ENCODE measurements at places on chromosomes 5 and 9. TPM values are rescaled to one million over a fixed set of nuclear protein-coding genes. Genes with fewer than 3 reads are reported as not detected.

DNA sequence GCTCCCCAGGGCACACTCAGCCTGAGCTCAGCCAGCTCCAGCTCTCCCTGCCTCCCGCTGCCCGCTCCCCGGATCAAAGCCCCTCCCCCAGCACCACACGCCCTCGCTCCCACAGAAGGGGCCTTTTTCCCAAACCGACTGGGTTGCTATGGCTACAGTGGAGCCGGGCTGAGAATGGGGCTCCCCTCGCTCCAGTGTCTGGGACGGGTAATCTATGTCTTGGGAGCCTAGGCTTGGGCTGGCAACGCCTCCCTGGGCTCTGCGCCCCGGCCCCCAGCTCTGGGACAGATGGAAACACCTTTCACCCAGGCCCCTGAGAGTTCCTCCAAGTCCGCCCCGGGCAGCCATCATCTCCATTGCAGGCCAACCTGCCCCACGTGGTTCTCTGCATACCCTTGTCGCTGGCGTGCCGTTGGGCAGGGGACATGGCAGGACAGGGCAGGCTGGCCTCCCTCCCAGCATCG lies 29.6 kb downstream of the NOTCH1 start:
- DNase-seq = no peak

DNA sequence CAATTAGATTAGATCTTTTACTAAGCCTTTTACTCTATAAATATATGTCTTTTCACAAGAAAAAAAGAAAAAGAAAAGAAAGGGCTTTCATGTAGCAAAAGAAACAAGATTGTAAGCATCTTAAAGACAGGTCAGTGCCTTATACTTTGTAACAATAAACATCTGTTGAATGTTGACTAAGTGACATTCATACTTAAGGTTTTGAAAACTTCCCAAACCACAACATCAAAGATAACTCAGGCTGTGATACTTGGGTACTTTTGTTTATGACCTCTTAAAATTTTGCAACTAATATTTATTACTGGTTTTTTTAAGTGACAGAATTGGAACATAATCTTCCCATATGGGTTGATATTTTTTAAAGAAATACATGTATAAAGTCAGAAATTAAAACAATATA lies 7.4 kb downstream of the GRAMD2B start:
- no peak for DNase-seq

DNA sequence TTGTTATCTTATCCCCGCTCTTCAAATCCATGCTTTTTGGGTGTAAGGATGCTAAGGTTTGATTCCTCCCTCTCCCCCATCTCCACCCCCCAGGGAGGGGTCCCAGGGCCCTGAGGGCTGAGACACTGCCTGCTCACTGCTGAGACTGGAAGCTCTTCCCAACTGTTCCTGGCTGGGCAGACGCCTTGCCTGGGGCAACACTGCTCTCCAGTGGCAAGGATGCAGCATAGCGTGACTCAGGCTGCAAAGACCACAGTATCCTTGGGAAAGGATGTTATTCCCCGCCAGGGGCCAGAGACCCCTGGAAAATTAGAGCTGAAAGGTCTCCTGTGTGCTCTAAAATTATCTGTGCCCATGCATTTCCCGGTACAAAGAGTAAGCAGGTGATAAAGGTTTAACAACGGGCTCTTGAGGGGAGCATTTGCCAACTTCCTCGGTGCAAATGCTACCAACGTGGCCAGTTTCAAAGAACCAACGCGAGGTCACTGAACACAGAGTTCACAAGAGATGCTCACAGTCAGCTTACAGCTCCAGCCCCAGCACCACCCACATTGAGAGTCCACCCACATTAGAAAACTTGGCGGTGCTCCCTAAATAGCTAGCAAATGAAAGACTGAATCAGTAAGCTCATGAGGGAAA lies 271.9 kb downstream of the NSG2 start:
- peak; percentile 9 for DNase-seq

- DNase-seq = no peak
Observed at GRCh38 chr5:97085459-97086181, 56.8 kb downstream of the LIX1 start.

The MFAP3 gene
- 72.1 TPM for total RNA-seq
